Brain pericyte (primary cell): ENCODE measurements at places on chromosomes 11 and 22.

- no peak for DNase-seq
Observed at GRCh38 chr22:46777609-46777970, 15.1 kb downstream of the TBC1D22A start.

GRCh38 chr11:27459191-27459590, 13.4 kb downstream of the LGR4 start:
- no peak for DNase-seq

GRCh38 chr11:128494418-128495332, 92.7 kb downstream of the ETS1 start:
- DNase-seq: no peak

GRCh38 chr11:126862664-126863243, 137.8 kb downstream of the KIRREL3 start:
- no peak for DNase-seq

GRCh38 chr22:23682077-23682476, 8.7 kb upstream of the RGL4 start:
- DNase-seq: no peak

DNA sequence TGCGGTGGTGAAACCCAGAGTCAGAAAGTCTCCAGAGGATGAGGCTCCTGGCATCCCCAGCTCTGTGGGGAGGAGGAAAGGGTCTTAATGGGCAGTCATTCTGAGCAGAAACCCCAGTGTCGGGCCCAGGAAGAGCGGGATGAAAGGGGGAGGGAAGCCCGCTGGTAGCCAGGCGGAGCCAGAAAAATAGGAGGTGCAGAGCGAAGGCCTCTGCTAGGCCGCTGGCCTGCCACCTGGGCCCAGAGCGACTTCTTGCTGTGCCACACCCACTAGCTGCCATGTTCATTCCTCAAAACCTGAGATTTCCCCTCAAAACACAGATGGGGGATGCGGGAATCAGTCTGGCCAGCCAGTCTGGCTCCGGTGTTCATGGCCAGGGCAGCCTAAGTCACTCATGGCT, 650 bp upstream of the POU2AF3 start:
- no peak for DNase-seq

- no peak for DNase-seq
Observed at GRCh38 chr22:29459773-29460172, 20.2 kb upstream of the NEFH start.

DNA sequence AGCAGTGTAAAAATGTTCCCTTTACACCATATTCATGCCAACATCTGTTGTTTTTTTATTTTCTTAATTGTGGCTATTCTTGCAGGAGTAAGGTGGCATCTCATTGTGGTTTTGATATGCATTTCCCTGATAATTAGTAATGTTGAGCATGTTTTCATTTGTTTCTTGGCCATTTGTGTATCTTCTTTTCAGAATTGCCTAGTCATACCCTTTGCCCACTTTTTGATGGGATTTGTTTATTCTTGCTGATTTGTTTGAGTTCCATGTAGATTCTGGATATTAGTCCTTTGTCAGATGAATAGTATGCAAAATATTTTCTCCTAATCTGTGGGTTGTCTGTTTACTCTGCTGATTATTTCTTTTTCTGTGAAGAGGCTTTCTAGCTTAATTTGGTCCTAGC, 98.9 kb upstream of the SERPIND1 start:
- no peak for DNase-seq

DNA sequence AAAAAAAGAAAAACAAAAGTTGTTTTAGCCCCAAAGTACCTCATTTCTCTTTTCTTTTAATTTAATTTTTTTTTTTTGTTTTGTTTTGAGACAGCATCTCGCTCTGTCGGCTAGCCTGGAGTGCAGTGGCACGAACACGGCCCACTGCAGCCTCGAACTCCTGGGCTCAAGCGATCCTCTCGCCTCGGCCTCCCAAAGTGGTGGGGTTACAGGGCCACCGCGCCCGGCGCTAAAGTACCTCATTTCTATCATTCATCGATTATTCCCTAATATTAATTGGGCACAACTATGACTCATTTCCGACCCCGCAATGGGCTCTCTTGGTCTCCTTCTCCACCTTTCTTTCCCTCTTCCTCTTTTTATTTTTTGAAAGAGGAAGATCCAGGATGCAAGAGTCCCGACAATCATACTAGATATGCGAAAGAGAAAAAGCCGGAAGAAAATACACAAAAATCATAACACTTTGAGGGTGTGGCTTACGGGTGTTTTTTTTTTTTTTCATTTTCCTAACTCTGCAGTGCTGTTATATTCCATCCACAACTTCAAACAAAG, 475 bp upstream of the AIP start:
- DNase-seq: no peak
